Cardiac ventricle fibroblast (primary cell): ENCODE measurements at places on chromosomes 4 and X. TPM values are rescaled to one million over a fixed set of nuclear protein-coding genes. Genes with fewer than 3 reads are reported as not detected.

The STK26 gene
- total RNA-seq, result 2.3 and 4.5 TPM in 2 replicates

The TCEAL7 gene
- 6.4 and 8.0 TPM in 2 replicates for total RNA-seq

The ARSJ gene
- total RNA-seq, result 16.2 and 19.9 TPM in 2 replicates

The ALB gene
- not detected in 2 replicates for total RNA-seq

The GYG2 gene
- 2.1 and 2.5 TPM in 2 replicates for total RNA-seq

The ENPP6 gene
- not detected in 2 replicates for total RNA-seq

The HAND2 gene
- 14.4 and 15.3 TPM in 2 replicates for total RNA-seq

The SPANXN3 gene
- total RNA-seq, result not detected in 2 replicates

The MAGEA10 gene
- total RNA-seq, result not detected in 2 replicates

The MAOA gene
- total RNA-seq, result 106 and 121 TPM in 2 replicates

The NHSL2 gene
- 1.8 and 3.2 TPM in 2 replicates for total RNA-seq
